ENCODE measurements at places on chromosomes 3 and 15. TPM values are rescaled to one million over a fixed set of nuclear protein-coding genes. Genes with fewer than 3 reads are reported as not detected.

DNA sequence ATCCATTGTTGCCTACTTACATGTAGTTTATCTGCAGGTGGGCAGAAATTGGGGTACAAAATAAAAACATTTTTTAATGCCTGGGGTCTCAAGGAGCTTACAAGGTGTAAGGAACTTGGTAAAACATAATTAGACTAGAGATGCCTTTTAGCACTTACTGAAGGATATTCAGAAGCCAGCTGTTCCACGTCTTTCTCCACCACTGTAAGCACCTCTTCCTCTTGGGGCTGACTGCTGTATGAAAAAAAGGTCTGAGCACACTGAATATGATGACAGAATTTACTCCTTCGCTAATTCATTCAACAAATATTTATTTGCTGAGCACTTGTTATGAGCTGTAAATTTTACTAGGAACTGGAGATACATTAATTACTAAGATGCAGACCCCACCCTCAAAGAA is 539.1 kb downstream of the UNC13C start:
- H3K4me3 ChIP-seq: no peak overlapping the region
- H3K27ac ChIP-seq: no peak overlapping the region
- no peaks in the 10 kb centered on the region for H3K27me3 ChIP-seq
- peaks cover 1% of the 10 kb centered on the region for H3K4me1 ChIP-seq
- no peak for DNase-seq

DNA sequence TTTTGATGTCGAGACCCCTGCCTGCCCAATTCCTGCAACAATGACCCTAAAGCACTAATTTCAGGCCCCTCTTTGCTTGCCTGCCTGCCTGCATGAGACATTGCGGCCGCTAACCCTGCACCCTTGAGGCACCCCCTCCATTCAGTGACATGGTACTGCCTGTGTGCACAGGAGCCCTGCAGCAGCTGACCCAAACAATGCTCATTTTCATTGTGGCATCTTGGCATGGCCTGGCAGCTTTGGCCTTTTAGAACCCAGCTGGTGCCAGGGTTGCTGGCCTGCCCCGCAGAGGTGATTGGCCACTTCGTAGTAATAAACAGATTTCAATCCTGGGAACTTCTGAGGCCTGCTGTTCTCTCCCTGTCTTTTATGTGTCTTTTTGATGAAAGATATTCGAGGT is 33.8 kb downstream of the SLCO3A1 start:
- no peak overlapping the region for H3K27ac ChIP-seq
- no peaks in the 10 kb centered on the region for H3K27me3 ChIP-seq
- peaks cover 3% of the 10 kb centered on the region for H3K4me1 ChIP-seq
- no peak for DNase-seq
- H3K4me3 ChIP-seq: no peak overlapping the region

- no peaks in the 10 kb centered on the region for H3K27me3 ChIP-seq
- H3K36me3 ChIP-seq: no peaks in the 10 kb centered on the region
- H3K4me3 ChIP-seq: no peak overlapping the region
- DNase-seq: no peak
These were observed 376.6 kb downstream of the RSL24D1 start for GRCh38 chr15:54820098-54820497.

DNA sequence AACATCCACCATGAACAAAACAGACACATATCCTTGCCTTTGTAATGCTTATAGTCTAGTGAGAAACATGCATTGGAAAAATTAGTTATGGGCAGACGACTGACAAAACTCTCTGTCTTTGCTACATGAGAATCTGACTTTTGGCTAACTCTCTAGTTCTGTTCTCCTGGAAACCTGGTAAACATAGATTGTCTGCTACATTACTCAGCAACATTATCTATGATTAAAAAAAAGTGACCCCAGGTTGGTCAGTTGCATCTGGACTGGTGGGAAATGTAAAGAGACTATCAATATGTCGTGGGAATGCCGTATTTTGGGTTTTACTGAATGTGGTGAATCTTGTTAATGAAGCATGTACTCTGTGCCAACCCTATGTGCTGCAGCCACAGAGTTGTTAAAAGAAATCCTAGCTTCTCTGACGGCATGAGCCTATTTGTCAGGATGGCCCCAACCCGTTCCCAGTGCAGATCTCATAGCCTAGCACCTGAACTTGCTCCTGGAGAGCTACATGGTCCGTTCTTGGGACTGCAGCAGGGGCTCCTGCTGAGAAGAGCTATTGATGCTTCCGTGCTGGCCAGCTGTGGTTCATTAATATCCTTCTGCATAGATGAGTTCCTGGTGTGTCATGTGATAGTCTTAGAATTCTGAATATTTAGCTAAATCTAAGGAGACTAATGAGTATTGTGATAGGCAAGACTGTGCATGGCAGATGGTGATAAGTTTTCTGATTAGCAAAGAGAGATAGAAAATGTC is 311.7 kb upstream of the ZNF717 start:
- H3K27ac ChIP-seq: no peak overlapping the region
- no peaks in the 10 kb centered on the region for H3K36me3 ChIP-seq
- no peaks in the 10 kb centered on the region for H3K27me3 ChIP-seq
- DNase-seq: no peak
- H3K4me3 ChIP-seq: no peak overlapping the region

Gene DNAH12
- 0.20 TPM for total RNA-seq

Gene MME
- 1.5 TPM for total RNA-seq

Gene GNAT1
- total RNA-seq: not detected

Gene MORC1
- total RNA-seq: not detected
